Astrocyte (in vitro differentiated cells and primary cell): ENCODE measurements at places on chromosomes 16 and 17. TPM values are rescaled to one million over a fixed set of nuclear protein-coding genes. Genes with fewer than 3 reads are reported as not detected.

- peak; percentile 44 for DNase-seq
- H3K27me3 ChIP-seq = no peaks in the 10 kb centered on the region
- H3K36me3 ChIP-seq = peaks cover 16% of the 10 kb centered on the region
- peaks cover 30% of the 10 kb centered on the region for H3K4me1 ChIP-seq
Measured at GRCh38 chr17:63399856-63400255, 46.2 kb downstream of the CYB561 start.

- H3K27me3 ChIP-seq = no peaks in the 10 kb centered on the region
- H3K4me3 ChIP-seq = no peak overlapping the region
- no peaks in the 10 kb centered on the region for H3K4me1 ChIP-seq
- H3K36me3 ChIP-seq = no peaks in the 10 kb centered on the region
- DNase-seq = peak; percentile 41
- no peak overlapping the region for H3K27ac ChIP-seq
Measured at GRCh38 chr17:3913531-3914311, 2.5 kb downstream of the P2RX1 start.

CIBAR2 gene
- total RNA-seq = not detected in 2 replicates

TMEM98 gene
- total RNA-seq = 59.6 and 62.6 TPM in 2 replicates

DNA sequence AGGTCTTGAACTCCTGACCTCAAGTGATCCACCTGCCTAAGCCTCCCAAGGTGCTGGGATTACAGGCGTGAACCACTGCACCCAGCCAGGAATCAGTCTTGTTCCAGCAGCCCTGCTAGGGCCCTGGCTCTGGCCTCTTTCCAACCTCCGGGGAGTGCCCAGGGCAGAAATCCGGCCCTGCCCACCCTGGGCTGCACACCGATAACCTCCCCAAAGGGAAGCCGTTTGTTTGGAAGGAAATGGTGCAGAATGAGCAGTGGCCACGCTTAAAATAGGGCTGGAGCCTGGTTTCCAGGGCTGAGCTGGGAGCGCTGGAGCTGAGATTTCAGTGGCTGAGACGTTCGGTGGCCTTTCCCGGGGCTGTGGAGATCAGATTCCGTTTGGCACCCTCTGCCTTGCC, 17.8 kb upstream of the EMP2 start:
- DNase-seq = no peak
- peaks cover 9% of the 10 kb centered on the region for H3K27me3 ChIP-seq
- no peaks in the 10 kb centered on the region for H3K4me1 ChIP-seq
- no peaks in the 10 kb centered on the region for H3K36me3 ChIP-seq

- DNase-seq = no peak
- H3K27me3 ChIP-seq = peaks cover 4% of the 10 kb centered on the region
- H3K4me3 ChIP-seq = no peak overlapping the region
- no peaks in the 10 kb centered on the region for H3K36me3 ChIP-seq
Measured at GRCh38 chr16:79563921-79564320, 36.6 kb downstream of the MAF start.

SMPD3 gene
- 0.25 and 0.34 TPM in 2 replicates for total RNA-seq

- no peak overlapping the region for H3K27ac ChIP-seq
- H3K4me3 ChIP-seq = no peak overlapping the region
- DNase-seq = no peak
- no peaks in the 10 kb centered on the region for H3K36me3 ChIP-seq
- peaks cover 9% of the 10 kb centered on the region for H3K27me3 ChIP-seq
- H3K4me1 ChIP-seq = peaks cover 4% of the 10 kb centered on the region
Measured at GRCh38 chr17:74452841-74453661, 13.4 kb upstream of the CD300A start.

DNA sequence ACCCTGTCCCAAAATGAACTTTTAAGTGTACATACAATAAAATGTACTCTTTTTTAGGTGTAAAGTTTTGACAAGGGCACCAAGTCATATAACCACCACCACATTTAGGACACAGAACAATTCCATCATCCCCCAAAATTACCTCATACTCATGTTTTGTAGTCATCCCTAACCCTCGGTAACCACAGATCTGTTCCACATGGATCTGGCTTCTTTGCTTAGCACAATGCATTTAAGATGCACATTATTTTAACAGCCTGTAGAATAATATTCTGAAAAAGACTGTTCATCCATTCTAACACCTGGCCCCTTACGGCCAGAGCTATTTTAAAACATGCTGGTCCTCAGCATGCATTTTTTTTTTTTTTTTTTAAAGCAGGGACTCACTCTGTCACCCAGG, 25.2 kb upstream of the CFAP20 start:
- H3K36me3 ChIP-seq = no peaks in the 10 kb centered on the region
- no peak for DNase-seq
- H3K27ac ChIP-seq = no peak overlapping the region
- no peaks in the 10 kb centered on the region for H3K27me3 ChIP-seq

DNA sequence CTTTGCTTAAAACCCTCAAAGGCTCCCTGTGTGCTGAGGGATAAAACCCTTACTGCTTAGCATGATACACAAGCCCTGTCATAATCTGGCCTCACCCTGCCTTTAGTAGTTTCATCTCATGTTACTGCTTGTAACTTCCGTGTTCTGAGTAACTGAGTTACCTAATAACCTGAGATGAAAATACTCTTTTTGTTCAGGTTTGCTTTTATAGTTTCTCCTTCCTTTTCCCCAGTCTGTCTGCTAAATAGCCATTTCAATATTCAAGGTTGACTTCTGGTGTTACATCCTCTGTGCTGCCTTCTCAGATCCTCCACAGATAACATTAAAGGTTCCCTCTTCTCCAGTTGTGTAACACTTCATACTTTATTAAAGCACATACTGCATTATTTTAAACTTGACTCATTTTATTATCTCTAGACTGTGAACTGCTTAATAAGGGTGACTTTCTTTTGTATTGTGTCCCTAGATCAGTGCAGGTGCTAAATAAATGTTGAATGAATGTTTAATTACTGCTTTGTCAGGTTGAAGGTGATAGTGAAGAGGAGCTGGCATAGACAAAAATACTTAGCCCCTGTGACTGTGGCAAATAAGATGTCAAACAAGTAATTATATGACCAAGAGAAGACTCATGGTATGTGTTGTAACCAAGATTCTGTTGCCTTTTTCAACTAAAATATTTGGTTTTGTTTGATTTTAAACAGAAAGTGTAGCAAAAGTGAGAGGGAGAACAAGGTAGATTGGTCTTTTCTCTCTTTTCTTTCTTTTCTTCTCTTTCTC, 47.8 kb downstream of the NFAT5 start:
- no peaks in the 10 kb centered on the region for H3K27me3 ChIP-seq
- no peaks in the 10 kb centered on the region for H3K4me1 ChIP-seq
- no peak overlapping the region for H3K27ac ChIP-seq
- peak; percentile 29 for DNase-seq

FAM20A gene
- 0.14 and 0.41 TPM in 2 replicates for total RNA-seq

- no peak overlapping the region for H3K4me3 ChIP-seq
- DNase-seq = no peak
- peaks cover 2% of the 10 kb centered on the region for H3K27me3 ChIP-seq
- H3K36me3 ChIP-seq = no peaks in the 10 kb centered on the region
- H3K4me1 ChIP-seq = peaks cover 3% of the 10 kb centered on the region
Measured at GRCh38 chr17:79042421-79043190, 18.6 kb downstream of the C1QTNF1 start.

KCNAB3 gene
- 1.0 and 1.4 TPM in 2 replicates for total RNA-seq

FNDC8 gene
- total RNA-seq = not detected in 2 replicates

LRRC46 gene
- 0.30 and 0.62 TPM in 2 replicates for total RNA-seq

MMP15 gene
- total RNA-seq = 14.8 and 15.4 TPM in 2 replicates

GRCh38 chr17:49889500-49889899, 41.6 kb upstream of the TAC4 start:
- H3K4me1 ChIP-seq = no peaks in the 10 kb centered on the region
- no peak for DNase-seq
- no peak overlapping the region for H3K4me3 ChIP-seq
- peaks cover 62% of the 10 kb centered on the region for H3K27me3 ChIP-seq
- no peaks in the 10 kb centered on the region for H3K36me3 ChIP-seq
- no peak overlapping the region for H3K27ac ChIP-seq

DNA sequence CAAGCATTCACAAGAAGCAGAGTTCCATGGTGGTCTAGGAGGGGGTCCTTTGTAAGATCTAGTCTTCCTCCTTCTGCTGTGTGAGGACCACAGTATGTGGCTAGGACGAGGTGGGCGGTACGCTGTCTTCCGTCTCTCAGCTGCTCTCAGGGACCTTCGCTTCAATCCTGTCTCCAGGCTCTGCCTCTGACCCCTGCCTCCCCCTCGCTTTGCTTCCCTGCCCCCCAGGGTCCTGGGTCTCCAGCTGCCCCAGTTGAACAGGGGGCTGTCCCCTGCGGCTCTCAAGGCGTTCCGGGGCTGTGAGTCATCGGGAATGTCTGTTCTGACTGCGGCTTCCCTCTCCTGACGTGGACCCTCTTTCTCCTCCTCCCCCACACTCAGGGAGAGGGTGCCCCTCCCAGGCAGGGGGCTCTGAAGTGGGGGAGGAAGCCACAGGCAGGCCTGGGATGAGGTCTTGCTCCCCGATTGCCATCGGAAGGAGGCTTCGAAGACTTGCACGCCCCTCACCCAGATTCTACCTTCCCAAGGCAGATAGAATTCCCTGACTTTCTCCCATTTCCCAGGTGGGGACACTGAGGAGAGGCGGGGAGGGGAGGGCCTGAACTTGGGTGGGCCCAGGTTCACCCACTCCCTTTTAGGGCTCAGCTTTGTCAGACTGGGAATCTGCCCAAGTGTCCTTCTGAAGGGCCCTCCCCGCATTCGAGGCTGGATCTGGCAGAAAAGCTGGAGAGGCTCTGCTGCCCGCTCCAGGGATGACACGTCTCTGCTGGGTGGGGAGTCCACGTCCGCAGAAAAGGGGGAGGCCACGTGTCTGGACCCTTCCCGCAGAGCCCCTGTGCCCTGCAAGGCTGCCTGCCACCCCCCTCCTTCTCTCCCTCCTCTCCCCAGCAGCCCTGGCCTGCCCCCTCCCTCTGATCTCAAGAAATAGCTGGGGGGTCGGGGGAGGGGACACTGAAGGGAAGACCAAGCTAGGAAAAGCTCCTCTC, 9.1 kb upstream of the COL1A1 start:
- DNase-seq = peak; percentile 98
- H3K36me3 ChIP-seq = no peaks in the 10 kb centered on the region
- H3K4me3 ChIP-seq = peak overlapping the region; percentile 30
- H3K27ac ChIP-seq = peak overlapping the region; percentile 100
- H3K27me3 ChIP-seq = no peaks in the 10 kb centered on the region
- peaks cover 69% of the 10 kb centered on the region for H3K4me1 ChIP-seq

CHST4 gene
- 0.09 TPM in 1 of 2 replicates, not detected in the other for total RNA-seq

GCGR gene
- not detected in 2 replicates for total RNA-seq

DNA sequence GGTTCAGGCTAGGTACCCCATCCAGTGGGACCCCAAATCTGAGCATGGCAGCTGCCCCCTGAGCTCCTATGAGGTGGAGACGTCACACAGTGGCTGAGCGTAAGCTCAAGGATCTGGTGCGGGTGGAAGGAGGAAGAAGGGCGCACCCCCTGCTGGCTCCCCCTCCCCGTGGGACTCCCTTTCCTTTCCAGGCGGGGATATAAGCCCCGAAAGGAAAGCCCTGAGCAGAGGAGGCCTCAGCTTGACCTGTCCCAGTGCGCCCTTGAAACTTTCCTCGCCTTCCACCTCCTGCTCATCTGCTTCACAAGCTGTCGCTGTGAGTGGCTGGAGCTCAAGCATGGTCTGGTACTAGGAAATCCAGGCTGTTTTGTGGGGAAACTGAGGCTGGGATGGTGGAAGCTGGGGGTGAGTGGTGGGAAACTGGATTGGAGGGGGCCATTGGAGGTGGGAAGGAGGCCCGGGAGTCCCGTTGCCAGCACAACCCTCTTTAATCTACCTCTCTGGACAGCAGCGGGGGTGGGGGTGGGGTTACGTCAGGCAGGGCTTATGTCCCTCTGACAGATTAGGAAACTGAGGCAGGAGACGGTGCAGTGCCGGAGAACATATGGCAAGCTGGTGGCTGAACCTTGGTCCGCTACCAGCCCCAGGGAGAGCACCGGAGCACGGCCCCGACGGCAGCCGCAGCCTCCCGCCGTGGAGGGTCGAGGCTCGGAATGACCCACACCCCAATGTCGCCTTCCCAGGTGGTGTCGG, 92.3 kb upstream of the TMEM97 start:
- H3K4me3 ChIP-seq = no peak overlapping the region
- no peak for DNase-seq
- H3K36me3 ChIP-seq = no peaks in the 10 kb centered on the region
- peaks cover 26% of the 10 kb centered on the region for H3K27me3 ChIP-seq

LGALS9B gene
- not detected in 2 replicates for total RNA-seq
